Stimulated activated CD4-positive, alpha-beta T cell treated with anti-CD3 and anti-CD28 coated beads, Interleukin-12 subunit alpha, Interleukin-12 subunit beta, amount 100 ng/mL, for 48 hours (primary cell): ENCODE measurements at places on chromosomes 1 and 21.

DNA sequence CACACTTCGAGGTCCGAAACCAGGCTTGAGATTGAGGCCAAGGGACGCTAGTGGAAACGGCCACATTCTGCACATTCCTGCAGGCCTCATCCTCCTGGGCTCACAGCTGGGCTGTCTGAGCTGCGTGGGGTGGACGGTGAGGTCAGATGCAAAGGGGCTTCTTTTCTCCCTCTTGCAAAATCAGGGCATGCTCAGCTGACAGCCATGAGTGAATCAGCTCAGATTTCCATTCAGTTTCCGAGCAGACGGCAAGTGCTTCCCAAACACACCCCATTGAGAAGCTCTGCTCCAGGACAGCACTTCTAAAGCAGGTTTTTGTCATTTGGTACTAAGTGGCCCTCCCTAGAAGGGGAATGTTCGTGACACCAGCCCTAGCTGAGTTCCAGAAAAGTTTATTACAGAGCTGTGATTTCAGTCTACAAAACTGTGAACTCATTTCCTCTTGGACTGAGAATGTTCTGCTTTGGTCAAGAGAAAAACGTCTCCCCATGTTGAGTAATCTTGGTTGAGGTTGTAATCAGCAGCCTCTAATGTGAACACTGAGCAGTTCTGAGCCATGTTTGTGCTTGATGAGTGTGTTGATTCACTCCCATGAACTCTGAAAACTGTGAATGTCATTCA is 10.0 kb downstream of the PDPN start:
- DNase-seq: no peak

GRCh38 chr1:100265562-100265930 is 470 bp upstream of the RTCA start:
- no peak for DNase-seq

DNA sequence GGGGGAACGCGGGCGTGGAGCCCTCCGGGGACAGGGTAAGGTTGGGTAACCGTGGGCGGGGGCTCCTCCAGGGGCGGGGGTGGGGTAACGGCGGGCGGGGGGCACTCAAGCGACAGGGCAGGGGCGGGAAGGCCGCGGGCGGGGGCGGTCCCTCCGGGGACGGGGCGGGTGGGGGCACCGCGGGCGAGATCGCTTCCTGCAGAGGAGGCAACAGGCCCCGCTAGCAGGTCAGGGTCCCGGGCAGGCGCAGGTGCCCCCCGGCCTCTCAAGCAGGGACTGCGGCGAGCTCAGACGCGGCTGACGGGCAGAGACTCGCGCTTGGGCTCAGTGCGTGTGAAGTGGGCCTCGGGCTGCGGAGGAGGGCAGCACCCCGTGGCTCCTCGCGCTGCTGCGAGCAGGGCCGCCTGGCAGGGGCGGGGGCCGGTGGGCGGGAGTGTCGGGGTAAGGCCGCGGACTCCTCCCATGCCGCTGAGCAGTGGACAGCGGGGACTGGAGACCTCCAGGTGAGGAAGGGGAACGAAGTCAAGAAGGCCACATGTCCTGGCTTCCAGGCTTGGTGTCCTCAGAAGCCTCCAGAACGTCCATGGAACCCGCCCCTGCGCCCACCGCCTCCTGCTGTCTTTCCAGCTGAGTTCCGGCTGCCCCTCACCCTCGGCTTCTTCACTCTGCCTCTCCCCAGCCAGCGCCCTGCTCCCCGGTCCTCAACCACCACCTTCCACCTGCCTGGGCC is 627 bp upstream of the GNB1 start:
- DNase-seq: peak; percentile 39

DNA sequence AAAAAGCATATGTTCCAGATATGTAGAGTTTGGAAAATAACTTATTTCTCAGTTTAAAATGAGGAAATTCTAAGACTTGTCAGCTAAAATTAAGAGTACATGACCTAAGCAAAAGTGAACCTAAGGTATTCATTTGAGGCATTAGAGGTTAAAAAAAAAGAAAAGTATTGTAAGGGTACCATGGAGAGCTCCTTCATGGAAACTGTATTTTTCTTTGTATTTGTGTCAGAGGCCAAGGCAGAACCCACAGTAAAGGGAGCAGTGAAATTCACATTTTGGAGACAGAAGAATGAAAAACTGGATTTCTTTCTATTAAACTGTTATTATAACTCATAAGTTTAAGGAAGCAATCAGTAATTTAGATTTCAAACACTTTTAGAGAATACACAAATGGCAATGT is 1494.8 kb downstream of the KCNT2 start:
- DNase-seq: no peak

DNA sequence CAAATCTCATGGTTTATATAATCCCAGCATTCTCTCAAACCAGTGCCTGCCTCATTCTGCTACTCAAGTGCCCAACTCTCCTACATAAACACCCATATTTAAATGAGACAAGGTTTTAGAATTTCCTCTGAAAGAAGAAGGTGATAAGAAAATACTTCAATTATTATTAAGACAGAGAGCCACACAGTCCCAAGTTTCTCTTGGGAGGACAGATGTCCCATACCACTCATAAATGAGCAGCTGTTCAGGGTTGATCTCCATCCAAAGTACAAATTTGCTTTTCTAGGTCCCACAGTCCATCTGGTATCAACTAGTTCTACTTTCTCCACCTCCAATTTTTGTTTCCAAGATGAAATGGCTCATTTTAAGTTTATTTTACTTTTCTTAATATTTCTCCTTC is 11.3 kb downstream of the DCAF8 start:
- DNase-seq: no peak

DNA sequence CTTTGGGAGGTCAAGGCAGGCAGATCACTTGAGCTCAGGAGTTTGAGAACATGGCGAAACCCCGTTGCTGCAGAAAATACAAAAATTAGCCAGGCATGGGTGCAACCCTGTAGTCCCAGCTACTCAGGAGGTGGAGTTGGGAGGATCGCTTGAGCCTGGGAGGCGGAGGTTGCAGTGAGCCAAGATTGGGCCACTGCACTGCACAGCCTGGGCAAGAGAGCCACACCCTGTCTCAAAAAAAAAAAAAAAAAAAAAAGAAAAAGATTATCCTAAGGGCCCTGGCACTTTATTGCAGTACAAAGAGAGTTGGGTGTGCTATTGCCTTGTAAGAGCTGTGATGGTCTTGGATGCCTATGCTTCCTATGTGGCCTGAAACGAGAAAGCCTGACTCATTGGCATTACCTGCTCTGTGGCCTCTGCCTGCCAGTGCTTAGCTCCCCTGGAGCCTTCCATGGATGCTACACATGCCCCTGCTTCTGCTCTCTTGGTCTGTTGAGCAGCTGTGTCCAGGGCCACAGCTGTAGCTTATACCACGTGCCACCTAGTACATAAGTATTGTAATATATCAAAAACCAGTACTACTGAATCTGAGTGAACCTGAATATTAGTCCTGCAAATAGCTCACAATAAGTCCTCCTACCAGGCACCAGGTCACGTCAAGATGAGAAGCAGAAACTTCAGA is 45.8 kb downstream of the DNAJC6 start:
- DNase-seq: no peak

DNA sequence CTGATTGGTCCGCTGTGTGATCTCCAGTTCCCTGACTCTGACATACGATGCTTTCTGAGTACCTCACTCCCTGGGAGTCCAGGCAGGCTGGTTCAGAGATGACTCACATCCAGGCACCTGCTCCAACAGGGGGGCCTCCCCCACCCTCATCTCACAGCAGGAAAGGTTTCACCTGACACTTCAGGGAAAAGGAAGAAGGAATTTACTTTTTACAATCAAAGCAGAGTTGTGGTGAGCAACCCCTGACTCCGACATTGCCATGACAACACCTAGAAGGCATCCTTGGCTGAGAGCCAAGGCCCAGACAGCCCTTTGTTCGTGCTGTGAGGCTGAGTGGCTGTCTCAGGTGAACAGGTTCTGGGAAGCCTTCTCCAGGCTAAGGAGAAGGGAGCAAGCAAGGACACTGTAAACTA is 164.6 kb upstream of the GJB5 start:
- DNase-seq: no peak

- peak; percentile 40 for DNase-seq
Measured at GRCh38 chr1:203593723-203594122, 32.9 kb upstream of the ATP2B4 start.

DNA sequence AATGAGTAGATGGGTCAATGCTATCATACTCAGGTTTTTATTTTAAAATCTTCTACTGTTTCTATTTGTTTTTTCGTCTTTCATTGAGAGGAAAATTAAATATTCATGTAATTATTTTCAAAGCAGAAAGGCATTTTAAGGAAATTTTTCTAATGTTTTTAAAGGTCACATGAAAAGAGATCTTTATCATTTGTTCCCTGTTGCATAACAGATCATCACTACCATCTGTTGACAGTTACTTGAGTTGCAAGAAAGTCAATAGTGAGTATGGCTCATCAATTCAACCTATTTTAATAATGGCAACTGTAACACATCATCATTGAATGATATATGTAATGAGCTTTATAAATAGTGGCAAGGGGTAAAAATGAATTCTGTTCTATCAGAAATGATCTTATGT is 369.7 kb downstream of the DPYD start:
- no peak for DNase-seq

- no peak for DNase-seq
Measured at GRCh38 chr1:15733218-15733725, 2.8 kb upstream of the SLC25A34 start.

GRCh38 chr1:36256558-36257374 is 32.5 kb downstream of the THRAP3 start:
- DNase-seq: no peak

GRCh38 chr1:29800120-29800519 is 563.8 kb downstream of the PTPRU start:
- no peak for DNase-seq

DNA sequence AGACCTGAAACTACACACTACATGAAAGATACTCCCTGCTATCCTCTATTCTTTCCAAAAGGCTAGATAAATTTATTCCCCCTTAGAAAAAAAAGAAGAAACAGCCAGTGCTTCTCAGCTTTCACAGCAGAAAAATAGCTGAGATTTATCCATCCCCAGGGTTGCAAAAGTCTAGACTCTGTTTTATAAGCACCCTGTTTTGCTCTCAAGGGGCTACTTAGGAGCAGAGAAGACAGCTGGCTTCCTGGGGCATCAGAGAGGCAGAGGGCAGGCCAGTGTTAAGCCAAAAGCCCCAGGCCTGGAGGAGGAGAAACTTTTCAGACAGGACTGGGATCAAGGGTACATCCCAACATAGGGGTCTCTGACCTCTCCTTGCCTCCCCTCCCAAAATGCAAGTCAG is 3.9 kb downstream of the LAMB3 start:
- DNase-seq: no peak

DNA sequence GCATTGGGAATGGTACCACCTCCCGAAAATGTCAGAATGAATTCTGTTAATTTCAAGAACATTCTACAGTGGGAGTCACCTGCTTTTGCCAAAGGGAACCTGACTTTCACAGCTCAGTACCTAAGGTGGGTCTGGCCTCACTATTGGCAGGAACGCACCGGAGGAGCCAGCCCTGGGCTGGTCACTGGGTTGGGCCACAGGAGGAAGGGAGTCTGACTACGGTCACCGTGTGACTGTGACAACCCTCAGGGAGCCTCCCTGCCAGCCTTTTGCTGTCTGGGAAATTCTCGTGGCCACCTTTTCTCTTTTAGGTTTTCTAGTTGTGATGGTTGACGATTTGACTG is 2.2 kb downstream of the IL10RB start:
- no peak for DNase-seq

GRCh38 chr1:47688461-47689296 is 250.8 kb downstream of the FOXD2 start:
- no peak for DNase-seq

- no peak for DNase-seq
Measured at GRCh38 chr1:107404756-107405155, 263.9 kb downstream of the NTNG1 start.

GRCh38 chr1:204340081-204340889 is 19.4 kb downstream of the PLEKHA6 start:
- no peak for DNase-seq

DNA sequence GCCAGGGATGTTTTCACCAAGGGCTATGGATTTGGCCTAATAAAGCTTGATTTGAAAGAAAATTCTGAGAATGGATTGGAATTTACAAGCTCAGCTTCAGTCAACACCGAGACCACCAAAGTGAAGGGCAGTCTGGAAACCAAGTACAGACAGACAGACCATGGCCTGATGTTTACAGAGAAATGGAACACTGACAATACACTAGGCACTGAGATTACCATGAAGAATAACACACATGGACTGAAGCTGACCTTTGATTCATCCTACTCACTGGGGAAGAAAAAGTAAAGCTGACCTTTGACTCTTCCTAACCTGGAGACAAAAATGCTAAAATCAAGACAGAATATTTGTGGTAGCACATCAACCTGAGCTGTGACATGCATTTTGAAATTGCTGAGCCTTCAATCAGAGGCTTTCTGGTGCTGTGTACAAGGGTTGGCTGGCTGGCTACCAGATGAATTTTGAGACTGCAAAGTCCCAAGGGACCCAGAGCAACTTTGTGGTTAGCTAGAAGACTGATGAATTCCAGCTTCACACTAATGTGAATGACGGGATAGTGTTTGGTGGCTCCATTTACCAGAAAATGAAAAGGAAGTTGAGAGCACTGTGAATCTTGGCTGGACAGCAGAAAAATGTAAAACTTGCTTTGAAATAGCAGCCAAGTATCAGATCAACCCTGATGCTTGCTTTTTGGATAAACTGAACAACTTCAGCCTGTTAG is 190.4 kb upstream of the KCTD3 start:
- no peak for DNase-seq

DNA sequence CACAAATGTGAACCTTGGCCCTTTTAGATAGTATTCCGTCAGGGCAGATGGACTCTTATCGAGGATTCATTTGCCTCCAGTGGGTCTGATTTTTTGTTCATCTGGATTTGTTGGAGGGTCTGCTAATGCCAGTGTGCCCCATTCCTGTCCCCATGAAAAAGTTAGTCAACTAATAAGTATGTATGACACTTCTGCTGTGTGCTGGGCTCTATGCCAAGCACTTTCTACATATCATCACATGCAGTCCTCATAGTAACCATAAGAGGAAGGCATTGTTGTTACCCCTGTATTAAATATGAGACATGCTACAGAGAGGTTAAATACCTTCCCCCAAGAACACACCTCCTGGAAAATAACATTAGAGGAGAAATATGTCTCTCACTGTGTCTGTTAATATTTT is 46.6 kb upstream of the MAB21L3 start:
- no peak for DNase-seq

GRCh38 chr21:35019631-35020032 is 29.5 kb downstream of the RUNX1 start:
- no peak for DNase-seq
